Colonic mucosa (tissue), 4 donors: ENCODE measurements at places on chromosomes 6 and 20. TPM values are rescaled to one million over a fixed set of nuclear protein-coding genes. Genes with fewer than 3 reads are reported as not detected.

DNA sequence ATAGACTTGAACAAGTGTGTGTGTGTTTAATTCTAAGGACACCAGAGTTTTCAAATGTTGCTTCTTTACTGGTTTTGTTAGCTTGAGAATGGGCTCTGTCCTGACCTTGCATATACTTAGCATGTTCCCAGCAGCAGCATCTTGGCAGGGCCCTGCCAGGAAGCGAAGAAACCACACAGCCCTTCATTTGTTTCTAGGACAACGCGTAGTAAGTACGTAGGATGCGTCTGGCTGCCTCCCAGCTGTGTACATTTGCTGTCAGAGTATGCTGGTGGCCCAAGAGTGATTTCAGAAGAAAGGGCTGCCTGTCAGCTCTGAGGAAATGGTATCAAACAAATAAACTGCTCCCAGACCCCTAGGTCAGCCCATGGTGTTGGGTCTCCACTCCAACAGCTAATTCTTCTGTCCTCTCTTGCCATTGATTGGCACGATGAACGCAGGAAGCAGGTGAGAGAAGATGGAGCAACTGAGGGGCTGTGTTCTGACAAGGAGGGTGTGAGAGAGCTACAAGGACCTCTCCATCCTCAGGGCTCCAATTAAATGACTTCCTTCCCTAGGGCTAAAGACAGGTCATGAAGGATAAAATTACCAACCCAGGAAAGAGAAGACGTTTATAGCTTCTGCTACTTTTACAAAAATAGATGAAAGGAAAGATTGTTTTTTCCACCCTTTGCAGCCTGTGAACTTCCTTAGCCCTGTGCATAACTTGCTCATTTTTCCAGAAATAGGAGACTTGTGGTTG, 55.9 kb upstream of the HDDC2 start:
- H3K36me3 ChIP-seq: no peaks in the 10 kb centered on the region
- H3K27ac ChIP-seq: no peak overlapping the region

- no peak overlapping the region for H3K27ac ChIP-seq
- no peak for DNase-seq
- no peak overlapping the region for H3K4me3 ChIP-seq
- H3K27me3 ChIP-seq: no peaks in the 10 kb centered on the region
These were observed 217.0 kb upstream of the MYLIP start for GRCh38 chr6:15911753-15912504.

Gene SLPI
- 109 TPM for total RNA-seq

DNA sequence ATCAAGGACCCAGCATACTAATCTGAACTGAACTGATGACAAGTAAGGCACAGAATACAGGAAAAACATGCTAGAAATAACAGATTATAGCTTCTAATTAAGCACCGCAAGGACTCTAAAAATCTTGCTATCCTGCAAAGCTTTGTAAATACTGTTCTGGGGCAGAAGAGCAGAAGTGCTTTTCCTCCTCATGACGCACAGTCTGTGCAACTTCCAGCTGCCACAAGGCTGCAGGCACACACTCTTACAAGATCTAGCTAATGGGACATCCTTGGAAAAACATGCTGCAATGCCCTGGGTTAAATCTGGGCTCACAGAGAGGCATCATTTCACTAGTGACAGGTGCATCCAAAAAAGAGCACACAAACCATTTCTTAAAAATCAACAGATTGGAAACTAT, 188.6 kb downstream of the GJA10 start:
- H3K27me3 ChIP-seq: no peaks in the 10 kb centered on the region
- DNase-seq: no peak
- H3K4me1 ChIP-seq: no peaks in the 10 kb centered on the region
- H3K36me3 ChIP-seq: no peaks in the 10 kb centered on the region

Gene RGS19
- 4.5 TPM for total RNA-seq

DNA sequence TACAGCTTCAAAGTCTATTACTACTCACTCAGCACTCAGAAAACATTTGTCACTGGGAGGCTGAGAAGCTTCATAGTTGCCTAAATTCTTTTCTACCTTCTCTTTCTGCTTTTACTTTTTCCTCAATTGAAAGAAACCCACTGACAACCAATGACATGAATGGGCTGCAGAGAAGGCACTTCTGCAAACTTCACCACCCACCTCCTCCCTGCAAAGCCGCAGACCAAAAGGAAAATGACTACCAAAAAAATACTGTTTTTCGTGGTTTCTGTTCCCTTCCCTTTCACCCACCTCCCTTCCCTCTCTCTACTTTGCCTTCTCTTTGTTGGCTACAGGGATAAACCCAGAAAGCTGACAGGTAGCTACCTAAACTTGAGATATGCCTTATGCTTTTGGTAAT, 3.2 kb downstream of the GNAS-AS1 start:
- DNase-seq: no peak
- no peak overlapping the region for H3K27ac ChIP-seq
- no peaks in the 10 kb centered on the region for H3K36me3 ChIP-seq
- no peak overlapping the region for H3K4me3 ChIP-seq
- peaks cover 11% of the 10 kb centered on the region for H3K27me3 ChIP-seq
- no peaks in the 10 kb centered on the region for H3K4me1 ChIP-seq

Gene ENPP4
- 14.2 TPM for total RNA-seq

DNA sequence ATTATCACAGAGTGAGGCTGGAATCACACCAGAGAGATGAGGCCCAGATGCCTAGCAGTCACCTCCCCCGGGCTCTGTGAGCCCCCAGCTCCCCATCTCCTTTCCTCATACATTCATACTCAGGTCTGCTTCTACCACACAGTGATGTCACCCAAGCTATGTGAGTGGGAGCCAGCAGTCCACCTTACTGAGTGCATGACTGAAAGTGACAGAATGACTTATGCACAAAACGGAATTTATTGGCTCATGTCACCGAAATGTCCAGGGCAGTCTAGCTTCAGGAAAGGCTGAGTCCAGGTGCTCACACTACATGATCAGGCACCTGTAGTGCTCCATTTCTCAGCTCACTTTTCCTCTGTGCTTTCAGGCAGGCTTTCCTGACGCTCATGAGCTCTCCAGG, 36.7 kb upstream of the CCN6 start:
- no peaks in the 10 kb centered on the region for H3K4me1 ChIP-seq
- no peaks in the 10 kb centered on the region for H3K36me3 ChIP-seq
- H3K27ac ChIP-seq: no peak overlapping the region
- no peak overlapping the region for H3K4me3 ChIP-seq
- no peaks in the 10 kb centered on the region for H3K27me3 ChIP-seq
- no peak for DNase-seq

Gene THBD
- total RNA-seq: 2.3 TPM
